Sigmoid colon (tissue), 7 donors: ENCODE measurements at places on chromosomes 7 and 10.

- DNase-seq, result no peak
Measured at GRCh38 chr7:132053871-132054270, 497.4 kb upstream of the PODXL start.

GRCh38 chr10:3564346-3565002 is 220.5 kb downstream of the KLF6 start:
- DNase-seq, result no peak

DNA sequence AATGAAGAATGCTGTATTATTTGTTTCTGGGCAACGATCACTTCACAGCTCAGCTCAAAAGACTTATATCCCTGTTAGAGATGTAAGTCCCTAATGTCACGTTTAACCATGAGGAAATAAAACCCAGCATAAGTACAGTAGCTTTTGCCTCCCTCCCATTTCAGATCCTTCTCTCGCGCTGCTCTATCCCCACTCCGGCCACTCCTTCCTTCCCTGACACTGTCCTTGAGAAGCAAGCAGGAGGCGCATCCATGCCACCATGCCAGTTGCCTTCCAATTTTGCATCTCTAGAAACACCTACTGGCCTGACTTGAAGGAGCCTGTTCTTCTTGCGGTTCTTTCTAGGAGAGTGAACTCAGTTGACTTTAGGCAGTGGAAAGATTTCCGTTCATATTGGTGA is 1.2 kb downstream of the FAM180A start:
- DNase-seq, result no peak

- DNase-seq, result no peak
Measured at GRCh38 chr7:132901241-132901640, 180.6 kb downstream of the CHCHD3 start.

DNA sequence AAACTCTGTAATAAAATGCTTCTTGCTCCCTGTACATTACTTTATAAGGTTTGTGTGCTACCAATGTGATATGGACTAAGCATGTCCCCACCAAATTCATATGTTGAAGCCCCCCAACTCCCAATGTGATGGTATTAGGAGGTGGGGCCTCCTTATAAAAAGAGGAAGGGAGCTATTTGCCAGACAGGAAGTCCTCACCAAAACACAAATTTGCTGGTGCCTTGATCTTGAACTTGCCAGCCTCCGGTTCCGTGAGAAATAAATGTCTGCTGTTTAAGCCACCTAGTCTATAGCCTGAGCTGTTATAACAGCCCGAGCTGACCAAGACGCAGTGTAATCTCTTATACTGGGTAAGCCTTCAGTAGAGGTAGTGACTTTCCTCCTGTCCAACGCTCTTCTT is 114.5 kb downstream of the INHBA start:
- DNase-seq, result no peak

DNA sequence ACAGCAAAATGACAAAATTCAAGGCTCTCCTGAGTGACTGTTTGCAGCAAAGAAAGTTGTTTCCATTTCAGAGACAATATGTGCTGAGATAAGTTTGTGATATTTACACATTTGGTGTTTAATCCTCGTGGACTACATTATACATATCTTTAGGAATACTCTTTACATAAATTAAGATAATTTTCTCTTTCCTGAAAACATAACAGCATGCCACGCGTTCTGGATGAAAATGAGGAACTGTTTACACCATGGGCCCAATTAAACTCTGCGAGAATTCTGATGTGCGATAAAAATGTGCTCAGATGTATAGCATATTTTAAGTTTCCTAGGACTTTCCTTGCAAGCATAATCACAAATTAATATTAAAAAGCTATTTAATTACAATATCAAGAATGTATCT is 26.4 kb downstream of the PTPRE start:
- DNase-seq, result no peak

- no peak for DNase-seq
Measured at GRCh38 chr7:110454713-110455112, 636.2 kb upstream of the LRRN3 start.

DNA sequence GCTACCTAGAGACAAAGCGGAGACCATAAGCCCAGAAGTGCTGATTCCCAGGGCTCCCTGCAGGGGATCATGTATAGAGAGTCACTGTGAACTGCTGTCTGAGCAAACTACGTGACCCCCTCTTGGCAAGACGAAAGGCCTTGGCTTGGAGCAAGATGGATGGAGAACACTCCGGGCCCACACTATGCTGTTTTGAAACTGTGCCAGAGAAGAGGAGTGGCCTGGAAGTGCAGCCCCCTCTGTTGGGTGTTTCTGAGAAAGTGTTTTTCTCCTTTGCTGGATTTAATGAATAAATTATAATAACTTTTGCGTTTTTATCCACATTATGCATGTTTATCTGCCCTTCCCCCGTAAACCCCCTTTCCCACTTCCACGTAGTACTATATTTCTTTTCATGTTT is 639.3 kb upstream of the GALNT17 start:
- no peak for DNase-seq
